Amygdala (tissue), 56 donors: ENCODE measurements at places on chromosomes 7 and 10.

DNA sequence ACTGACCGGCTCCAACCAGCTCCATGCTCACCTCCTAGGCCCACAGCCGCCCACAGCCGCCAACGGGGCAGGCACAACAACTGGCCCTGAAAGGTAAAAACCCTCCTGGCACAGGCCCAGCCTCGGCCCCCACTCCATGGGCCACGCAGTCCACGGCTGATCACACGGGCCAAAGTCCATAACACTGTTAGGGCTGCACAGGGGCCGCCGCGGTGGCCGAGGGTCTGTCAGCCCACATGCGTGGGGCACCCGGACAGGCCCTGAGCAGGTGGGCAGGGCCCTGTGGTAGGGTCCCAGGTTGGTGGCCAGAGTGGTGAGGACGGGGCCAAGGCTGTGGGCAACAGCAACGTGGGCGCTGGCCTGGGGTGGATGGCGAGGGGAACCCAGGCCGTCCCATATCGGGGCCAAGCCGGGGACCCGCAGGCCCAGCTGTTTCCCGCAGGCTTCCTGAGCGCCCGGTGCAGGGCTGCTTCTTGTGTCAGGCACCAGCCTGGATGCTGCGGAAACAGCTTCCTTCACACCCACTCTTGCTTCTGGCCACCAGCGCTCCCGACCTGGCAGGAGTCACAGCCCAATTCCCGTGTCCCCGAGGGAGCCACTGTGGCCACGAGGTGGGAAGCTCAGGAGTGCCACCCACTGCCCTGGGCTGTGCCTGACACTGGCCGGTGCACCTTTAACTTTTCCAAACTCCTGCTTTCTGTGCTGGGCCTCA, 29.2 kb downstream of the CYP2W1 start:
- no peak for DNase-seq

- DNase-seq = no peak
These were observed 13.3 kb downstream of the RBM17 start for GRCh38 chr10:6102128-6102527.

DNA sequence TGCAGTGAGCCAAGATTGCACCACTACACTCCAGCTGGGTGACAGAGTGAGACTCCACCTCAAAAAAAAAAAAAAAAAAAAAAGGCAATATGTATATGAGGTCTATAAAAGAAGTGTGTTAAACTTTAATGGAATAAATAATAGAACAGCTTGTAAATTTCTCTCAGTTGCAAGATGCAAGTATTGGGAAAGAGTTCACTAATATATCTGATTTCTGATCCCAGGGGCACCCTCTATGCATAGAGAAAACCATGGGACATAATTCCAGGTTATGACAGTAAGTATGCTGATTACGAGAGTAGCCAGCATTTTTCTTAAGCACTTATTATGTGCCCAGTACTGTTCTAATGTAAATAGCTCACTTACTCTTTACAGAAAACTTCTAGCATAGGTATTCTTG, 66.1 kb upstream of the AFAP1L2 start:
- DNase-seq = no peak

DNA sequence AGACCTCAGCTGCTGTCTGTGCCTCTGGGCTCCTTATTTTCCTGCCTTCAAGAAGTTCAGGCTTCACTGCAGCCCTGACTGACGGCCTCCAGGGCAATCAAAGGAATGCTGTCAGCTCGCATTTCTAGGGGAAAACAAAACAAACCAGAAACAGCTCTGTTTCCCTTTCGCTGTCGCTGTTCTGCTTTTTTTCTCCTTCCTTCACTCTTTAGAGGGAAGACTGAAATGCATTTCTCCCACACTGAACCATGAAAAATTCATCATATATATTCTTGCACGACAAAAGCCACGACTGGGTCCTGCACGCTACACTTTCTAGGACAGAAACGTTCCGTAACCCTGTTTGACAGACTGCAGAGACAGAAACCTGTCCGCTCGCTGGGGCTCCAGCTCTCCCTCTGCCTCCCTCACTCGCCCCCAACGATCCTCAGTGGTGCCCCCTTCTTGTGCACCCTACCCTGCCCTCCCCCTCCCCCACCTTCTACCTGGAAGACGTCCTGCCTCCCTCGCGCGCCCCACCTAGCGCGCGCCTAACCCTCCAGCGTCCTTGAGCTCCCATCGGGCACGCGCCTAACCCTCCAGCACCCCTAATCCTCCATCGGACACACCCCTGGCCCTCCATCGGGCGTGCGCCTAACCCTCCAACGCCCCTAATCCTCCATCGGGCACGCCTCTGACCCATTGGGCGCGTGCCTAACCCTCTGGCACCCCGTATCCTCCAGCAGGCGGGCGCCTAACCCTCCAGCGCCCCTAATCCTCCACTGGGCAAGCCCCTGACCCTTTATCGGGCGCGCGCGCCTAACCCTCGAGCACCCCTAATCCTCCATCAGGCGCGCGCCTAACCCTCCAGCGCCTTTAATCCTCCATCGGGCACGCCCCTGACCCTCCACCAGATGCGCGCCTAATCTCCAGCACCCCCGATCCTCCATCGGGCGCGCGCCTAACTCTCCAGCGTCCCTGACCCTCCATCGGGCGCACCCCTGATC, 37.1 kb downstream of the SVOPL start:
- no peak for DNase-seq

DNA sequence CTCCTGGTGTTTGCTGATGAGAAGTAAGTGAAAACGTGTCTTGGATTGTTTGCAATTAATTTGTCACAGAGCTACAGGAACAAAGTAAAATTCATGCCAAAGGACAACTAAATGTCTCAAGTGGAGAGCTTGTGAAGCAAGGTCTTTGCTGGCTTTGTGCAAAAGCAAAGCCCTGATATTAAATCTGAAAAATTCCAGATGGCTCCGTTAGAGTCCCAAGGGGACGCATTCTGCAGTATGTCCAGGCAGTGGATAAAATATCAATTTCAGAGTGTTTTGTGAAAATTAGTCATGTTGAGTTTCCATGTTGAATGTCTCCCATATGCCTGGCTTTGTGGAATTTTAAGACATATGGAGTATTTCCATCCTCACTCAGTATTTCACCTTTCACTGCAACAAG, 102.5 kb upstream of the PTN start:
- no peak for DNase-seq

DNA sequence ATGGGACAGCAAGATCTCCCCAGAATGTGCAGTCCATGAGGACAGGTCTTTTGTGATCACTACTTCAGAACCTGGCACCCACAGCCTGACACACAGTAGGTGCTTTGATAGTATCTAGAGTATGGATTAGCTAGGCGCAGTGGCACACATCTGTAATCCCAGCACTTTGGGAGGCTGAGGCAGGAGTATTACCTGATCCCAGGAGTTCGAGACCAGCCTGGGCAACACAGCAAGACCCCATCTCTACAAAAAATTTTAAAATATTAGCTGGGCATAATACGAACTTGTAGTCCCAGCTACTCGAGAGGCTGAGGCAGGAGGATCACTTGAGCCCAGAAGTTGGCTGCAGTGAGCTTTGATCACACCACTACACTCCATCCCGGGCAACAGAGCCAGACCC, 22.3 kb upstream of the ARPC1B start:
- no peak for DNase-seq

DNA sequence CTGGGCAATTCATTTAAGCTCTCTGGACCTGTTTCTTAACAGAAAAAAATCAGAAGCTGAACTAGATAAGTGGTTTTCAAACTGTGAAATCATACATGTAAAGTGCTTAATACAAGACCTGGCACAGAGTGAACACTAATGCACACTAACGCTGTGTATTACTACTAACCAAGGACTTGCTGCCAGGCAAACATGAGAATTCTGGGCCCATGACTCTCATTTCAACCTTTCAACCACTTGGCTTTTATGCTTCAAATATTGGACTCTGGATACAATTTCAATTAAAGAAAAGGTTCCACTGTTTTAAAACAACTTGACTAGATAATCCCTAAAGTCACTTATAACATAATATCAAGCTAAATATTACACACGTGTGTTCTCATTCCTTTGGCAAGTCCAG, 73.4 kb downstream of the SRPK2 start:
- no peak for DNase-seq

- DNase-seq = no peak
These were observed 20.0 kb upstream of the LIMK1 start for GRCh38 chr7:74063646-74064045.

- no peak for DNase-seq
These were observed 21.3 kb downstream of the TSPAN15 start for GRCh38 chr10:69472544-69472943.

DNA sequence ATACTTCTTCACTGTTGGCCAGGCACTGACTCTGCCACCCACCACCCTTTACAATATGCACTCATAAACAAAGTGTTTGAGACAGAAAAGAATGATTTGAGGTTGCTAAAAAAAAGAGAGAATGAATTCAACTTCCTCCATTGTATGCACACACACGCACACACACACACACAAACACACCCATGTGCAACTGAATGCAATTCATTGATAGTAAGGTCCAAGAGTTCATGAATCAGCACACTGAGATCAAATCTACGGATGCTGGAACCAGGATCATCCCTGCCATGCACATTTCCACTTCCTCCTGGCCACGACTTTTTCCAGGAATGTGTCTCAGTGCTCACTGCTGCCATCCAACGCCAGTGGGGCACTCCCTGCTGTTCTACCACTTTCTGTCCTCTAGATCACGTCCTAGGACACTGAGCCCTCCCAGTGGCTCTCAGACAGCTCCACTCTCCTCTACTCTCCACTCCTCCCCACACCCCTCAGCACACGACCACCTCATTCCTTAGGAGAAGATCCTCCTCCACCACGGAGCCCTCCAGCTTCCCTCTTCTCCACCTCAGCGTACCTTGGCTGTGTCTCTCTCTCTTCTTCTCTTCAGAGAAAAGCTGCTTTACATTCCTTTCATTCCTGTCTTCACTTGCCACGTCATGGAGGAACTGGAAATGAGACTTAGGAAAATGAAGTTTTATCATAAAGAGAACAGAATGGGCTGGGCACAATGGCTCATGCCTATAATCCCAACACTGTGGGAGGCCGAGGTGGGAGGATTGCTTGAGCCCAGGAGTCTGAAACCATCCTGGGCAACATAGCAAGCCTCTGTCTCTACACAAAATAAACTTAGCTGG, 12.0 kb upstream of the TMEM213 start:
- no peak for DNase-seq

DNA sequence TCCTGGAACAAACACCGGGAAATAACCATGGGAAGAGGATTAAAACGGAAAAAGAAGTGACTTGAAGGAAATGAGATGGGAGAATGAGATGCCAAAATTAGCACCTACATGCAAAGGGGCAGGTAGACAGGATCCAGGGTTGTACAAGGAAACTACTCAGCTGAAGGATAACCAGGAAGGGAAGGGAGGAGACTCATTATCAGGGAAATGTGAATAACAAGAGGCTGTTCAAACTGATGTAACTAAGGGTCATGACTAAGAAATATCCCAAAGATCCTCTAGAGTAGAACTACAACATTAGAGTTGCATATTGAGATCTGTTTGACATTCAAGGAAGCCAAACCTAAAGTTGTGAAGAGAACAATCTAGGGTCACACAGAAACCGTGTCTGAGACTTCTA, 166.2 kb upstream of the SP8 start:
- DNase-seq = no peak

DNA sequence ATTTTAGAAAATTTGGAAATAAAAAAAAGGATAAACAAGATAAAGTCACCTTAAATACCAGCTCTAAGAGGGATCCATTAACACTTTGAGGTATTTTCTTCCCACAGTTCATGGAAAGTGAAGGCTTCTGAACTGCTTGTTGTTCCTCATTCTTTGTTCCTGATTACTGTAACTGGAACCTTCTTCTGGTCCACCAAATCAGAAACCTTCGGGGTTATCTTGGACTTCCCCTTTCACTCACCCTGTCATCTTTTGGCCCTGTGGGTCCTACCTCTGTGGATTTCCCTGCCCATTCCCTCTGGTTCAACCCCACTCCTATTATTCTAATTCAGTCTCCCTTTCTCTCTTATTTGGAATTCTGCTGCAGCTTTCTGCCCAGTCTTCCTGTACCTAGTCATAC, 116.5 kb upstream of the PRPS1L1 start:
- no peak for DNase-seq

GRCh38 chr7:129835569-129835968, 117.2 kb downstream of the UBE2H start:
- no peak for DNase-seq

DNA sequence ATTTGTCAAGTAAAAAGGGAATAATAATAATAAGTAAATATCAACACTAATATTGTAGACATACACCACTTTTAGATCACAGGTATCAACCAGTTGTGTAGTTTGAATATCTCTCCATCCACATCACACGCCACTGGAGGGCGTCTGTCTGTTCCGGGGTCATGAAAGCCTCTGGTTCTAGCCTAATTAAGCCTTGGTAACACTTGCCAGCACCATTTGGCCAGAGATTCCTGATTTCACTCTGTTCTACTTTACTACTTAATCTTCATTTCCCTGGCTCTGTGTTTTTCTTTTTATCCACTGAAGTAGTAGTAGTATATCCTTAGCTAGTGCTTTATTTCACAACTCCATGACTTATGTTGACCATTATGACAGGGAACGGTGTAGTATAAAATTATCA, 285.6 kb upstream of the POM121L12 start:
- DNase-seq = no peak

DNA sequence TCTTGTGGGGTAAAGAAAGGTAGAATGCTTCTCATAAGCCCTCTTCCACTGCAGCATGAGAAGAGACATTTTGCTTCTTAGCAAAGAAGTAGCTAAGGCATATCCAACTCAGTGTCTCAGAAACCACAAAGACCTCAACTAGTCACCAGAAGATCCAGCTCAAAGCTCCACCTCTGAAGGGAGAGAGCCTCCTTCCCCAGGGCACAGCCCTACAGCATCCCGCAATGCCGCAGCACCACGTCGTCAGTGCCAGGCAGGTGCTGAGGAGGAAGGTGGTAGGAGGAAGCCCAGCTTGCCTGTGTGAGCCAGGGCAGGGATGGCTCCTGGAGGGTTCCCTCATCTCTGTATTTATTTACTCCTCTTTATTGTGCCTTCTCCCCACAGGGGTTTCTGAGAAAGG, 385.6 kb upstream of the NPVF start:
- no peak for DNase-seq

GRCh38 chr7:36036590-36036989, 116.5 kb upstream of the EEPD1 start:
- DNase-seq = no peak

- no peak for DNase-seq
These were observed 31.3 kb downstream of the RABGEF1 start for GRCh38 chr7:66771795-66772194.

DNA sequence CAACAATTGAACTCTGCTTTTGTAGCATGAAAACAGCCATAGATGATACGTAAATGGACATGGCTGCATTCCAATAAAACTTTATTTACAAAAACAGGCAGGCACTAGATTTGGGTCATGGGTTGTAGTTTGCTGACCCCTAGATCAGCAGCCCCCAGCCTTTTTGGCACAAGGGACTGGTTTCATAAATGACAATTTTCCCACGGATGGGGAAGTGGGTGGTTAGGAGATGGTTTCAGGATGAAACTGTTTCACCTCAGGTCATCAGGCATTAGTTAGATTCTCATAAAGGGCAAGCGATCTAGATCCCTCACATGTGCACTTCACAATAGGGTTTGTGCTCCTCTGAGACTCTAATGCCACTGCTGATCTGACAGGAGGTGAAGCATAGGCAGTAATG, 16.5 kb upstream of the ANK3 start:
- no peak for DNase-seq
